Smooth muscle cell of the coronary artery (primary cell): ENCODE measurements at places on chromosomes 7 and 10. TPM values are rescaled to one million over a fixed set of nuclear protein-coding genes. Genes with fewer than 3 reads are reported as not detected.

Gene ASB10
- not detected in 2 replicates for total RNA-seq

Gene DDC
- total RNA-seq = not detected in 2 replicates

Gene FXYD4
- not detected in 2 replicates for total RNA-seq

Gene PLEKHS1
- total RNA-seq = not detected in 2 replicates

Gene STEAP1B
- 7.3 and 10.8 TPM in 2 replicates for total RNA-seq

Gene HYAL4
- total RNA-seq = not detected in 2 replicates

Gene PNLIPRP3
- not detected in 2 replicates for total RNA-seq

Gene OR9A2
- 0.12 TPM in 1 of 2 replicates, not detected in the other for total RNA-seq

Gene CISD1
- total RNA-seq = 21.5 and 25.6 TPM in 2 replicates

Gene AEBP1
- 80.0 and 122 TPM in 2 replicates for total RNA-seq

Gene SLC26A3
- total RNA-seq = not detected in 2 replicates

Gene NUTM2E
- total RNA-seq = under 0.01 TPM in 1 of 2 replicates, not detected in the other
